ENCODE measurements at places on chromosomes 12 and 14.

DNA sequence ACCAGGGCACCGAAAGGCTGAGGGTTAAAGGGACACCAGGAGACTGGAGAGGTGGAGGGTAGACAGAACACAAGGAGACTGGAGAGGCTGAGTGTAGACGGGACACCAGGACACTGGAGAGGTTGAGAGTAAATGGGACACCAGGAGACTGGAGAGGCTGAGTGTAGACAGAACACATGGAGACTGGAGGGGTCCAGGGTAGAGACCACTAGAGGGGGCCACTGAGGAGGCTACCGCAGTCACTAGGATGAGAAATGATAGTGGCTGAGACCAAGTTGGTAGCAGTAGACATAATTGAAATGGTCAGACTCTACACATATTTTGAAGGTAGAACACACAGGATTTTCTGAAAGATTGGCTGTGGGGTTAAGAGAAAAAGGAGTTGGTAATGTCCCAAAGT, 68.2 kb downstream of the PAH start:
- no peak for DNase-seq

DNA sequence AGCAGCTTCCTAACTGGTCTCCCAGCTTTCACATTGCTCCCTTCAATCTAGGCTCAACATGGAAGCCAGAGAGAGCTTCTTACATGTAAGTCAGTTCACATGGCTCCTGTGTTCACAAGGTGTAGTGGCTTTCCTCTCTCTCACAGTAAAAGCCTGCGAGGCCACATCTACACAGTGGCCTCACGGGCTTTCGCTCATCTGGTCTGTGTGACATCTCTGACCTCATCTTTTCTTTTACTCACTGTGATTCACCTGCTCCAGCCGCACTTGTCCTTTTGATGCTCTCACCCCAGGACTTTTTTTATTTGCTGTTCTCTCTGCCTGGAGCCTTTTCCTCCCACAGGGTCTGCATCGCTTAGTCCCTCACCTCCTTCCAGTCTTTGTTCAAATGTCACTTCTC, 122.1 kb downstream of the SLC5A8 start:
- no peak for DNase-seq

DNA sequence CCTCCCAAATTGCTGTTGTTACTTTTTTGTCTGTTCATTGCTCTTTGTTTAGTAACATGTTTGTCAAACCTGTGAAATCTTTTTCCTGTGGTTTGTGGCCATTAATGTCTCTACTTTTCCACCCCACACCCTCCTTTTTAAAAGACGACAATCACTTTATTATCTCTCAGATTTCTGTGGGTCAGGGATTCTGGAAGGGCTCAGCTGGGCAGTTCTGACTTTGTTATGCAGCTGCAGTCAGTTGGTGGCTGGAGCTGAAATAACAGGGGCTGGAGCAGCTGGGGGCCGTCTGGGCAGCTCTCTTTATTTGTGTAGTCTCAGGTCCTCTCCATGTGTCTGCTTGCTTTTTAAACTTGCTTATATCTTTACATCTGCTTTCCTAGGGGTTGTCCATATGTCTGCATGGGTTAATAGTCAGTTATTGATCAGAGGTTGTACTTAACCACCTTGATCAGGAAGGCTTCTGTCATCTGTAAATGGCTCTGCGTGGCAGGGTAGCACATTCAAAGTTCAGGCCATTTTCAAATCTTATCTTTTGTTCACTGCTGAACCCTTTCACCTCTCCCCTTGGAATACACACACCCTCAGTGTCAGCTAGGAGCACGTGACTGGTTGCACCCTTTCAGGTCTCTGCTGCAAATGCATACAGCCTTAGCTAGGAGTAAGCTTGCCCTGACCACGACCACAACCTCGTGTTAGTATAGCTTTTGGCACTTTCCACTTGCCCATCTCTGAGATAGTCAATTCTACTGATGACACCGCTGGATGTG, 27.9 kb downstream of the BORCS5 start:
- no peak for DNase-seq

GRCh38 chr12:6603095-6603567, 4.0 kb downstream of the CHD4 start:
- no peak for DNase-seq

All from GOT3 (cell line).